ENCODE measurements at places on chromosomes 3 and 15.
A peak's percentile ranks its signal among the peaks of the same experiment; 100 is the strongest.

GRCh38 chr3:194257151-194257621, 93.9 kb downstream of the CPN2 start:
- no peak for DNase-seq

DNA sequence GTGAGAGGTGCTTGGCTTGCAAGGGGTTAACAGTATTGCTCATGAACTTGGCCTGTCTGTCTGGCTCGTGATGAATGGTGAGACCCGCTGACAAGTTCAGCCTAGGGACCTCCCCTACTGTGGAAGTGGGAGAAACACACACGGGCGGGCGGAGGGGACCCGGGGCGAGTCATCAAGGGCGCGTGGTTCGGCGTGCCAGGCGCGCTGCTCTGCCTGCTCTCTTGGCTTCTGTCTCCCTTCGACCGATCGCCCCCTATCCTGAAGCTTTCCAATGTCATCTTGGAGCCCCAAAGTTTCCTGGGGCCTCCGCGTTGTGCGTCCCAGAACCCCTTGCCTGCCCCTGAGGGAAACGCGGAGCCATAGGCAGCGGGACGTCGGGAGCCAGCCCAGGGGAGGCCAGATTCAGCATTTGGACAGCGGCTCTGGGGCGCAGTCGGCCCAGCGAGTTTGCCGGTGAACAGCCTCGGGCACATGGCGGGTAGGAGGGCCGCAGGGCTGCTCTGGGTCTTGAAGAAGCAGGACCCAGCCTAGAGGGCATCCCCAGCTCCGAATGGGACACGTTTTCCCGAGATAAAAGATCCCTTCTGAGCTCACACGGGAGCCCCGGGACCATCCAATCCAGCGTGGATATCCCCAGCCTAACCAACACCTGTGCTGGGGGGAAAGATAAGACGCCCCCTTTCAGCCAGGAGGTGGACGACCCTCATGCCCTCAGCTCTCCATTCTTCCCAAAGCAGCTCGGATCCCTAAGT, 27.0 kb upstream of the POLG start:
- peak; percentile 60 for DNase-seq

DNA sequence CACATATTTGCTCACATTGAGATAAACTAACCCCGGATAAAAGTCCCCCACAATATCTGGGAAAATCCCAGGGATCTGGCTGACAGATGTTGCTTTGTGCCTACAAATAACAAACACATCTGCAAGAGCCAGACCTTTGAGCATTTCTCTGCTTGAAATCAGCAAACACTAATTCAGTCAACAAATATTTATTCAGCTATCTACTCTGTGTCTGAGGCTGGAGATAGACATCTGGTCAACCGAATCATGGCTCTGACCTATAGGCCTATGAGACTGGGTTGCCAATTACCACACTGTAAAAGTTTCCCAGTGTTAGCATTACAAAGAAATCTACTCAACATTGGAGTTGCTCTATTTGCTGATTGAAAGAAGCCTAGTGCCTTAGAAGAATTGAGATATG, 201.1 kb upstream of the CADPS start:
- no peak for DNase-seq

DNA sequence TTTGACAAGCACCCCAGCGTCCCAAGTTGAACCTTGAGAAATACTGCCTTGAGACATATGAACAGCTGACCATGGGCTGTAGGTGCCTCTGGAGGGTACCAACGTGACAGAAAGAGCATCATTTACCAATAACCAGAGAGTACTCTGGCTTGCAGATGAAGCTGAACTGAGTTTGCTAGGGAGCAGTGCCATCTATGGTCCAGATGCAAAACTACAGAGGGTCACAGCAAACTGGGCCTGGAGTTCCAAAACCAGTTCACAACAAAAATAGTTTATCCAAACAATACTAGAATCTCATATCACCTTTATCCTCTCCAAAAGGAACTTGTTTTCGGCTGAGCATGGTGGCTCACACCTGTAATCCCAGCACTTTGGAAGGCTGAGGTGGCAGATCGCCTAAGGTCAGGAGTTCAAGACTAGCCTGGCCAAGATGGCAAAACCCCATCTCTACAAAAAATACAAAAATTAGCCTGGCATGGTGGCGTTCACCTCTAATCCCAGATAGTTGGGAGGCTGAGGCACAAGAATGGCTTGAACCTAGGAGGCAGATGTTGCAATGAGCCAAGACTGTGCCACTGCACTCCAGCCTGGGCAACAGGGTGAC, 69.3 kb downstream of the CHAC1 start:
- DNase-seq = peak; percentile 6

GRCh38 chr3:102936511-102937045, 501.8 kb downstream of the ZPLD1 start:
- no peak for DNase-seq

- no peak for DNase-seq
These were observed 5.5 kb downstream of the CSRNP1 start for GRCh38 chr3:39147711-39148434.

GRCh38 chr3:167166594-167167253, 213.4 kb downstream of the ZBBX start:
- DNase-seq = no peak

- no peak for DNase-seq
These were observed 266.2 kb downstream of the NLGN1 start for GRCh38 chr3:173663696-173664111.

DNA sequence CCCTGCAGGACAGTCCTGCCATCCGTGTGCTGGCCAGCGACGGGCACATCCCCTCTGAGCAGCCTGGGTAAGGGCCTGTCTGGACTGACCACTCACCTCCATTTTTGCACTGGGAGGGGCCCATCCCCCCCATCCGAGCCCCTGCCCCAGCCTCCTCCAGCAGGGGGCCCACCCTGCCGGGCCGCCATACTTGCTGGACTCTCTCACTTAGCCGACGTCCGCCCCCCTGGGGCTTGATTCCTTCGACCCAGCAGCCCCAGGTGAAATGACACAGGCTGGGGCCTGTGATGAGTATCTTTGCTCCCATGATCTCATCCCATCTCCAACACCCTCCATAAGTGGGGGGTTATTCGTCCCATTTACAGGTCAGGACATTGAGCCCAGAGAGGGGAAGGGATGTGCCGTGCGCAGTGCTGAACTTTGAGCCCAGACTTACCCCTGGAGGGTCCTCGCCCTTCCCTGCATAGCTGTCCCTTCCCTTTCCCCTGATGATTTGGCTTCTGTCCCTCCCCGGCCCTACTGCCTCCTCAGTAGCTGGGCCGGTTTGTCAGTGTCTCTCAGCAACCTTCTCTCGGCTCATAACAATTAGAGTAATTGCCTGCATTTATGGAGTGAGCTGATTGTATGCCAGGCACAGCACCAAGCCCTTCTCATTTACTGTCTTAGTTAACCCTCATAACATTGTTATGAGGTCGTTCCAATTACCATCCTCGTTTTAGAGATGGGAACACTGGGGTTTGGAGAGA, 4.2 kb downstream of the LMAN1L start:
- DNase-seq = no peak

DNA sequence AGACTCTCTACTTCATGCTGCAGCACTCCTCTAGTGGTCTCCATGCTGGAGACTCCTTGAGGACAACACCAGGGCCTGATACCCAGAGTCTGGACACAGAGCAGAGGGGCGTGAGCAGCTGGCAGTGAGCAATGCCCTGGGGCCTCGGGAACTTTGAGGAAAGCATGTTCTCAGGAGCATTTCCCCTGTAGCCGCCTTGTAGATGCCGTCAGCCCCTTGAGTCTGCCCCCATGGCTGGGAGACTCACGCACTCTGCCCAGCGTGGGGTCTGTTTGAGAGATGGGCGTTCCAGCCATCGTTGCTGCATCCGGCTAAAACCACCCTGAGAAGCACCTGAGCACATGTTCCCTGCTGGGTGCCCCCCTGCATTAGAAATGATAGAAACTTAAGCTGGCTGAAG, 56.8 kb downstream of the PLXNA1 start:
- DNase-seq = no peak

DNA sequence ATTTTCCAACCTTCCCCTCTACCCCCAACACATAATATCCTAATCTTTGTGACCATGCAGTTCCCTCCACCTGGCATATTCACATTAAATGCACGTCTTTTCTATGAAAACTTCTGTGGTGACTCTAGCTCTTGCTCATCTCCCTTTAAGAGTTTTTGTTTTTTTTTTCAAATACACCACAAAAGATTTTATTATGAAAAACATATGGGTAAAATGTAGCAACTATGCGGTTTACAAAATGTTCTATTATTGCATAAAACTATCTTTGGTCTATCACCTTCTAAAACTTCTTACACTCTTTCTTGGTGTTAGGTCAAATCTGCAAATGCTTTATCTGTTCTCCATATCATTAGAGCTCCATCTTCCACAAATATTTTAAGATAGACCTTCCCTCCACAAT, 38.6 kb upstream of the ADGRG7 start:
- DNase-seq = no peak

DNA sequence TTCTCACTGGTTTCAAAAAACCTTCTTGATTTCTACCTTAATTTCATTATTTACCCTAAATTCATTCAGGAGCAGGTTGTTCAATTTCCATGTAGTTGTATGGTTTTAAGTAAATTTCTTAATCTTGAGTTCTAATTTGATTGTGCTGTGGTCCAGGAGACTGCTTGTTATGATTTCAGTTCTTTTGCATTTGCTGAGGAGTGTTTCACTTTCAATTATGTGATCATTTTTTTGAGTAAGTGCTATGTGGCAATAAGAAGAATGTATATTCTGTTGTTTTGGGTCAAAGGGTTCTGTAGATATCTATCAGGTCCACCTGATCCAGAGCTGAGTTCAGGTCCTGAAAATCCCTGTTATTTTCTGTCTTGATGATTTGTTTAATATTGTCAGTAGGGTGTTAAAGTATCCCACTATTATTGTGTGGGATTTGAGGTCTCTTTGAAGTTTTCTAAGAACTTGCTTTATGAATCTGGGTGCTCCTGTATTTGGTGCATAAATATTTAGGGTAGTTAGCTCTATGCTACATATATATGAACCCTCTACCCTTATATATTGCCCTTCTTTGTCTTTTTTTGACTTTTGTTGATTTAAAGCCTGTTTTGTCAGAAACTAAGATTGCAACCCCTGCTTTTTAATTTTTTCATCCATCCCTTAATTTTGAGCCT, 158.4 kb upstream of the TPRG1 start:
- no peak for DNase-seq

GRCh38 chr15:43277901-43278300, 11.2 kb upstream of the TGM5 start:
- no peak for DNase-seq

DNA sequence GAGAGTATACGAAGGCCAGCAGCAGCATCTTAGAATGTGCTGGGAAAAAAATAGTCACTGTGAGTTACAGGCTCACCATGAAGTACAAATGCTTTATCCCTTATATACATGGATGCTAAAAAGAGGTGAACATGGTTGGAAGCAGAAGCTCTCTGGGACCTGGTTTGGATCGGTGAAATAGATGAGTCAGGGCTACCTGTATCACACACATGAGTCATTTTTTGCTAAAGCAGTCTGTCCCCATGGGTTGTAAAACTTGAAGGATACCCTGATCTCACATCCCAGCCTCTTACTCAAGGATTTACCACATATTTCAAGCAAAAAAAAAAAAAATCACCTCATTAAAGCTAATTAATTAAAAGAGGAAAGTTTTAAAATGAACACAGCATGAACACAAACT, 6.9 kb upstream of the SERPINI2 start:
- DNase-seq = no peak
